ENCODE measurements at places on chromosomes 12 and 14.

DNA sequence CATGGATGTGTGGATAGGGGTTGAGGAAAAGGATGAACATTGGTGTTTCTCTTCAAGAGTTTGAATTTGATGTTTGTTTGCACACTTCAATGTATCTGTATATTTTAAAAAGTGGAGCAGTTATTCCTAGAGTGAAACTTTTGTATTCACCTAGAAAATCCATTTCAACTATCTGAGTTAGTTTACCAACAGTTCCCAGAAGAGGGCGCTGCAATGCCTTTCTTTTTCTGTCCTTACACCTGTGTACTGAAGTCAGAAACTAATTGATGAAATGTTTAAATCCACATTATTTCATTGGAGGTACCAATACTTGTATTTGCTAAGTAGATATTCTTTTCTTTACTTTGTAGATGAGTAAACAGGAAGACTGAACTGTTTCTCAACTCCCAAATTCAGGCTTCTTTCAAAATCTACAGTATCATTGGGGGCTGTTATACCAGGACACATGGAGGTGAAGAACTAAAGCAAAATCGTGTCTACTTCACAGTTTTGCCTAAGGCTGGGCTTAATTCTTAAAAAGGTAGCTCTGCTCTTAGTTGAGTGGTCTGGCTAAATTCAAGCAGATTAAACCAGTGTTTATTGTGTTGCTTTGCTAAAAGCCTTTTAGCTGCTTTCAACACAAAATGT lies 26.6 kb upstream of the KLRB1 start:
- peak; percentile 18 for DNase-seq

DNA sequence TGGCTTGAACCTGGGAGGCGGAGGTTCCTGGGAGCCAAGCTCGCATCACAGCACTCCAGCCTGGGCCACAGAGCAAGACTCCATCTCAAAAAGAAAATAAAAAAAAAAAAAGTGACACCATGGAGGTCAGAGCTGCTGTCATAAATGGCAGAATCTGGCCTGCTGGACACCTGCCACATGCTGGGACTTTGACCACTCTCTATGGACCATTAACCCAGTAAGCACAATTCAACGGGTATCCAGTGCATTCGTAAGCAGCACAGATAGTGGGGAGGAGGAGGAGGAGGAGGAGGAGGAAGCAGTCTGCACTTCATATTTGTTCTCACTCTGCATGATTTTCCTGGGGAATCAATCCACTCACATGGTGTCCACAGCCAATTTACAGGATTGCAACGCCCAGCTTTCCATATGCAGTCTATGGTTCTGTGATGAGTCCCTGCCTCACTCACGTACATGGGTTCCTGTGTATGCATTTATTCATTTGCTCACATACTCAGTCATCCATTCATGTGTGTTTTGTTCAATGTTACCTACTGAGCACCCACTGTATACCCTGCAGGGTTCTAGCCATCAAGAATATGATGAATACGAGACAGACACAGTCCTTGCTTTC lies 326.8 kb downstream of the GLT1D1 start:
- no peak for DNase-seq

DNA sequence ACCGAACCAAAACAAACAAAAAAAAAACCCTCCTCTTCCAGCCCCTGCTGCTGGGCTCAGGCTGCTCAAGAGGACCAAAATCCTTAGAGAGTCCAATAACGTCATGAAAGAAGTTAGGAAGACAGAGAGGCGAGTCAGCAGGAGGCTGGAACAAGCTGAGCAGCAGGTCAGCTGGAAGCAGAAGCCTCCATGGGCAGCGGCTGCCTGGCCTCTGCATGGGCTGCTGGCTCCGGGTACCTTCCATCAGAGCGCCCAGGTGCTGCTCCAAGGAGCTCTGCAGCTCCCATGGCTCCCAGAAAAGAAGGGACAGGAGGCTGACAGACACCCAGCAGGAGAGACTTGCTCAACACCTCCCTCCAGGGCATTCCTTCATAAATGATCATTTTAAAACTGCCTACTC lies 3.2 kb upstream of the KRT2 start:
- DNase-seq: no peak

- DNase-seq: no peak
Measured at GRCh38 chr12:18373181-18373580, 111.9 kb downstream of the PIK3C2G start.

DNA sequence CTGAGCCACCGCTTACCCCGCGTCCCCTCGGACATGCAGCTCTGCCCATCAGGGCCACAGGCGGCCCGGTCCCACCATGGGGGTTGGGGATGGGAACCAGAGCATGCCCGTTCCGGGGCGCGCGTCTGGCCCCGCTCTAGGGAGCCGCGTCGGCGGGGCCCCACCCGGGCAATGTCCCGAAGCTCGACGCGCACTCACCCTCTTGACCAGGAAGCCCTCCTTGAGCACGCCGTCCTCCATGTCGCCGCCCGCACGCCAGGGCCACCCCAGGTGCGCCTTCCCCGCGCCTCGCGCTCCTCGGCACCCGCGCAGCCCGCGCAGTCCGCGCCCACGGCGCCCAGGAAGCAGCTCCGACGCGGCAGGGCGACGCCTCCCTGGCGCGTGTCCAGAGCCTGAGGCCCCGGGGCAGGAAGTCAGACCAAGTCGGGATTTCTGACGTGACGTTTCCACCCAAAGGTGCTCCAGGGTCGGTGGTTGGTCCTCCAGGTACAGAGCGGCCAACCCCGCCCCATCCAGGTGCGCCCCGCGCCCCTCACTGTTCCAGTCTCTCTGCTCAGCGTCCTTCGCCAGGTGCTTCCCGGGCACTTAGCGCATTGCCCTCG lies at the start of gene PLEK2:
PLEK2 (minus strand) TSS at position 346 of the 602 bp plus-strand sequence; CDS start at position 240, 106 bp downstream.
- DNase-seq: no peak

- DNase-seq: no peak
Measured at GRCh38 chr12:104583301-104583700, 126.6 kb downstream of the CHST11 start.

DNA sequence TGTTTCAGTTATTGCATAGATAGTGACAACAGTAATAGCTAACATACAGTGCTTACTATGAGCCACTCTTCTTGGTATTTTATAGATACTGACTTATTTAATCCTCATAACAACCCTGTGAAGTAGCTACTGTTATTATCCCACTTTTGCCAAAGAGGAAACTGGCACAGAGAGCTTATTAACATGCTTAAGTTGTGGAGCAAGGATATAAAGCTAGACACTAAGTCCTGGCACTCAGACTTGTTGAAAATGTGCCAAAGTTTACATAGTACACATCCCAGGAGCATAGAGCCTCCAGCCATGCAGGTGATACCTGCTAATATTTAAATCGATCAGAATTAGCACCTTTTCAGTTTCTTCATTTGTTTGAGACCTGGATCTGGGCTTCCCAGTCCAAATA lies 41.8 kb downstream of the VEZT start:
- no peak for DNase-seq

- DNase-seq: no peak
Measured at GRCh38 chr12:109738209-109738608, 24.6 kb downstream of the FAM222A start.

GRCh38 chr12:24356240-24356804 lies 406.9 kb upstream of the SOX5 start:
- no peak for DNase-seq

GRCh38 chr14:102736956-102737355 lies 40.3 kb upstream of the TRAF3 start:
- no peak for DNase-seq

- DNase-seq: no peak
Measured at GRCh38 chr12:119727600-119728443, 59.9 kb downstream of the PRKAB1 start.

DNA sequence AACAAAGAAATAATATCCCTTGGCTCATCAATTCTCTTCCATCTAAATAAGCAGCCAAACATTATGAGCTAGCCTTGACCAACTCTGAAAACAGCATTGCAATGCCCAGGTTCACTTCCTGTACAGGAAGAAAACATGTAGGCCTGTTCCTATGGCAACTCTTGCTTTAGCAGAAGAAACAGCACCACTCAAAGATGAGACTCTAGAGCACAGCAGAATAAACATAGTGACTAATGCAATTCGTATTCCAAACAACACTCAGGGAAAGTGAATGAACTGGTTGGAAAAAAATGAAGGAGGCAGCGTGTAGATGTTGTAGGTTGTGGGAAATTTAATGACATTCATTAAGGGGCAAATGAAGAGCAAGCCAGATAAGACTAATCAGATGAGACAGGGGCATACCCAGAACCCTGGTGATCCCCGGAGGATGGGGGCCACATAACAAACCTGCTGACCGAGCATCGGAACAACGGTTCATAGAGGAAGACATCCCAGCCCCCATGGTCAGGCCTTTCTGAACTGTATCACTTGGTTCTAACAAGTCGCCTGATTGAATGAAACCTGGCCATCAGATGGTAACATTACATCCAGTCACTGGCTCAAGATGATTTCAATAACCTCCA lies 9.0 kb downstream of the ARHGDIB start:
- no peak for DNase-seq

DNA sequence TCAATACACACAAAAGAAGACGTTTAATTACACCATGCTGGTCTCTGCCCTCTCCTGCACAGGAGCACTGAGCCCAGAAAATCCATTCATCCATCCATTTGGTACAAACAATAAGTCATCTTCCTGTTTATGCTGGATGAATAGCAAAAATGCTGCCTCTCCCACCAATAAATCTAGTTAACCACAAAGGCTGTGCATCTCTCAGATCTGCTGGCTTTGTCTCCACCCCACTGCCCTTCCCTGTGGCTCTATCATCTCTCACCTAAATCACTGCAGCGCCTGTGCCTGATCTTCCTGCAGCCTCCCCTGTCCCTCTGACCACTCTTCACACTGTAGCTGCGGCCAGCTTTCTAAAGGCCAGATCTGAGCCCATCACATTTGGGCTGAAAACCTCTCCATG lies 72.9 kb upstream of the DDX11 start:
- no peak for DNase-seq

- DNase-seq: no peak
Measured at GRCh38 chr12:115866909-115867525, 410.5 kb downstream of the MED13L start.

DNA sequence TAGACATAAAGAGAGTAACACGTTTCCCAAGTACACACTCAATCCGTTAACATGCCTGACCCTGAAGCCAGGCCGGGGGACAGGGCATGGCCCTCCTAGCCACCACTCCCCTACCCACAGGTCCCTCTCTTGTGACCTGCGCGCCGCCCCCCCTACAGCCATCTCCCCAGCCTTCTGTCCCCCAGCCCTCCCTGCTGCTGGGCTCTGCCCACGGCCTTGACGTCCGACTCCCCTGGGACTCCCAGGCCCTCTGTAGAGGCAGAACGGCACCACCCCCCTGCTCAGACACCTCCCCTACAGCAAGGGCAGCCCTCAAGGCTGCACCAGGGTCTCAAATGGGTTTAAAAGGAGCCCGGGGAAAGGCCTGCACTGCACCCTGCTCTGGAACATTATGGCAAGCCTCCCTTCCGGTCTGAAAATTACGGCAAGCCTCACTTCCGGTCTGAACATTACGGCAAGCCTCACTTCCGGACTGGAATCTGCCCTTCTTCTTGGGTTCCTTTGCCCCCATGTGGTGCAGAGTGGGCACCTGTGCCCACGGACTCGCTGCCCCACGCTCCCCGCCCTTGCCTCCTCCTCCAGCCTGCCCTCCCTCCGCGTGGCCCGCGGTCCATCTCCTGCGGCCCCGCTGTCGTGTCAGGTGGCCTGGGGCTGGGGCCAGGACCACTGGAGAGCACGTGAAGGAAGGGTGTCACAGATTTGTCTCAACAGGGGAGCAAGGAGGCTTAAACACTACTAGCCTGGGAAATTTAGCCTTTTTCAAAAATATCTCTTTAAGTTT lies 77.6 kb downstream of the MOK start:
- no peak for DNase-seq

GRCh38 chr12:70635755-70636154 lies 1.5 kb downstream of the PTPRB start:
- no peak for DNase-seq

GRCh38 chr14:57029620-57030253 lies 219.5 kb upstream of the OTX2 start:
- no peak for DNase-seq

- DNase-seq: no peak
Measured at GRCh38 chr14:88668448-88669116, 105.7 kb downstream of the ZC3H14 start.

- DNase-seq: no peak
Measured at GRCh38 chr14:88556581-88556980, 1.8 kb upstream of the PTPN21 start.

DNA sequence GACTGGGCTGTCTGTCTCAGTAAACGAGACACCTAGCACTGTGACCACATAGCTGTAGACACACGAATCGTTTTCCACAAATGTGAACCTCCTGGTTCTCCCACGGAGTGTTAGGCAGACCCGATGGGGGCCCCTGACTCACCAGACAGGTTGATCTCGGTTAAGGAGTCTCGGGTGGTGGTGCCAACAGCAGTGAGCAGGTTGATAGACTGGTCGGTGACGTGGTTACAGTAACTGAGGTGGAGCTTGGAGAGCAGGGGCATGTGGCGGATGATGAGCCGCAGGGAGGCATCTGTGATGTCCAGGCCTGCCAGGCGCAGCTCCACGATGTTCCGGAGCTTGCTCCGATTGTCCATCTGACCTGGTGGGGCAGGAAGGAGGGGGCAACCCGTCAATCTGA lies 39.8 kb downstream of the RNF34 start:
- DNase-seq: no peak

DNA sequence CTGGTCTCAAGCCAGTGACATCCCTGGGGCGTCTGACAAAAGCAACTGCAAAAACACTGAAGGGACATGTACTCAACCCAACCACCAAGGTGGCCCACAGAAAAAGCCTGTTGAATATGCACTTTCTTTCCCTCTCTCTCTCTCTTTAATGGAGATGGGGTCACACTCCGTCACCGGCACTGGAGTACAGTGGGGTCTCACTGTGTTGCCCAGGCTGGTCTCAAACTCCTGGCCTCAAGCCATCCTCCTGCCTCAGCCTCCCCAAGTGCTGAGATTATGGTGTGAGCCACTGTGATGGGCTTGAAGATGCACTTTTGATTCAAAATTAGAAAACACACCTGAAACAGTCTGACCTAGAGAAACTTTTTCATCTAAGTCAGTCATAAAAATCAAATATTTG lies 7.2 kb upstream of the CD27 start:
- DNase-seq: no peak

- DNase-seq: no peak
Measured at GRCh38 chr12:55996201-55996714, 818 bp upstream of the SUOX start.

GRCh38 chr12:69509904-69510827 lies 40.0 kb downstream of the FRS2 start:
- no peak for DNase-seq

DNA sequence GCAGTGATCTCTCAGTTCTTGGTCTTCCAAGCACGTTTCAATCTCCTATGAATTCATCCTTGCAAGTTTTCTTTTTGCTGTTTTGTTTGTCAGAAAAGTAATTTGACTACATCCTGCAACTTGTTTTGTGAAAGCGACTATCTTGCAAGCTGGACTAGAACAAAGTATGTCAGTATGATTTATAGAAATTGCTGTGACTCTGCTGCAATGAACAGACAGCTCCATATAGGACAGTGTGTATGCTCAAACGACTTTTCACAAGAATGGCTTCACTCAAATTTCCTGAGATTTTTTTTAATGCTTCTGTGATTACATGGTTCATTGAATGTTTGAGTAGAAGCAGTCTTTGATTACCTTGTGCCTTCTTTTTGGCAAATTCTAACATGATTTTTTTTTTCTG lies 123.5 kb upstream of the TRHDE start:
- no peak for DNase-seq

Data from HuH-7.5 (cell line).